Renal pelvis (tissue), 12 donors: ENCODE measurements at places on chromosomes 3 and 15.

DNA sequence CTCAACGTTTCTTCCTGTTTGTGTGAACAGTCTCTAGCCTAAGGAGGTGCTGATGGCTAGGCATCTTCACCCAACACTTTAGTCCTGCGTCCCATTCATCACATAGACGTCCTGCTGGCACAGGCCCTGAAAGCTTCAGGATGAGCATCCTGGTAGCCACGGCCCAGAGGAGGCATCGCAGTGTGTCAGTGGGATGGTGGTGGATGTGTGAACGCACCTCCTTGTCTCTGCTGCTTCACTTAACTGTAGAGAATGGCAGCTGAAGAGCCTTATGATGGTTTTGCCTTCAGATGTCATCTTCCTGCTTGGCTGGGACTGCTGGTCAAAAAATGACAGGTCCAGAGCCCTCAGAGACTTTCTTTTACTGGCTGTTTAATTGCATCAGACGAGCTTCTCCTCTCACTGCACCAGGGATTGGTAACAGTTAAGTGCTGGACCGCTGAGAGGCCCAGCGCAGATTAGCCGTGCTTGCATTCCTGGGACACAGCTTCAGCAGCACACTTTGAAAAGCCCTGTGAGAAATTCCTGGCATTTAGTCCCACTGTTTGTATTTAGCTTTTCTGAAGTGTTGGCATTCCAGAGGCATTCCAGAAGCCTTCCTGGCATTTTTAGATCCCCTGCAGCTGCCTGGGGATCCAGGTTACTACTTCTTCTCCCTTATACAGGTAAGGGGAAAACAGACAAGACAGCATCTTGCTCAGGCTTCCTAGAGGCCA lies 132.4 kb upstream of the PLXNA1 start:
- peak; percentile 60 for DNase-seq

DNA sequence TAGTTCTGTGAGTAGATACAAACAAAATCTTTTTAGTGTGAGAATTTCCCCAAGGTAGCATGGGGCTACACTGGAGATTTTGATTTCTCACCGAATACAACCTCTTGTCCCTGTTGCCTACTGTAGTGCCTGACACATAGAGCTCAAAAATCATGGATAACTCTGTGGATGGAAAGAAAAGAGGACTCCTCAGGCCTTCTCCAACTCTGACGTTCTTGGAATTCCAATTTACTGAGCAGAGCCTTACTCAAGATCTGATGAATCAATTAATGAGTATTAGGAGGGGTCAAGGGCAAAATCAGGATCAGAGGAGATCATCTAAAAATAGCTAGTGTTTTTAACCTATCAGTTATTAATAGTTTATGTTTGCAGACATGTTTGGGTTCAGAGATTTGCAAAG lies 46.7 kb upstream of the PYDC2 start:
- DNase-seq: no peak

DNA sequence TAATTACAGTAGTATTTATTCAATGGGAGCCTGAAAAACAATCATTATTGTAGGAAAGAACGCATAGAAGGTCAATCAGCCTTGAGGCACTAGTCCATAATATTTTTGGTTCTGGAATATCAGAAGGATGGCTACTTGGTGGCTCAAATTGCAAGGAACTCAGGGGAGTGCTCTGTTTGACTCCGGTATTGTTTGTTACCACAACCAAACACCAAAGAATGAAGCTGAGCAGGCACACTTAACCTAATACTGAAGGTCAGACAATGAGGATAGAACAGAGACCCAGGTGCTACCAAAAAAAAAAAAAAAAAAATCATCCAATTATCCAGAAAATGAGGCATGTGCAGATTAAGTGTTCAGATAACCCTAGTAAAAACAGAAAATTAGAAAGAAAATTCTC lies 11.1 kb upstream of the SATB1 start:
- DNase-seq: no peak

GRCh38 chr15:94235646-94236045 lies 4.3 kb downstream of the MCTP2 start:
- DNase-seq: no peak

- DNase-seq: no peak
These were observed 24.9 kb downstream of the RAB6B start for GRCh38 chr3:133870822-133871221.

DNA sequence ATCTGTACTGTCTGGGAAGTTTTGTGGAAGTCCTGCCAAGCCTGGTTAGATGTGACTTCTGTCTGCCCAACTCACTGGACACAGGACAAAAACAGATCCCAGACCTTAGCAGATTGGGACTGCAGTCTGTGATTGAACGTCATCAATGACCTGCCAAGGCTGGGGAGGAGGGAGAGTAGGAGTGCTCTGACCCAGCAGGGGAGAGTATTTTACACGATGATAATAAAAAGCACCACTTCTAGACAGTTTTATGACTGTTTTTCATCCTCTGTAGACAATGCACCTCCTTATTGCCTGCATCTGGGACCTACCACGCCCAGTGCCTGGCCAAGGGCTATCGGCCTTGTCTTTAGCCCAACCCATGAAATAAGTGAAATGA lies 102.3 kb upstream of the NR2E3 start:
- DNase-seq: no peak

GRCh38 chr3:167450195-167450594 lies 23.6 kb downstream of the SERPINI2 start:
- no peak for DNase-seq

GRCh38 chr3:112302881-112303763 lies 9.1 kb upstream of the SLC9C1 start:
- DNase-seq: peak; percentile 42

- DNase-seq: no peak
These were observed 124.3 kb downstream of the ISL2 start for GRCh38 chr15:76460871-76461270.

- no peak for DNase-seq
These were observed 21.4 kb upstream of the SPPL2A start for GRCh38 chr15:50786871-50787270.

GRCh38 chr15:65916664-65917406 lies 47.5 kb downstream of the RAB11A start:
- peak; percentile 69 for DNase-seq

GRCh38 chr3:125281381-125281780 lies 68.8 kb upstream of the SLC12A8 start:
- no peak for DNase-seq

GRCh38 chr15:92634060-92634459 lies 21.5 kb downstream of the FAM174B start:
- DNase-seq: no peak

- no peak for DNase-seq
These were observed 85.8 kb downstream of the KCNAB1 start for GRCh38 chr3:156206157-156206556.

- DNase-seq: no peak
These were observed 185.7 kb upstream of the CTDSPL start for GRCh38 chr3:37675833-37676596.

GRCh38 chr3:183008303-183008702 lies 28.0 kb upstream of the DCUN1D1 start:
- DNase-seq: no peak

- no peak for DNase-seq
These were observed 78.4 kb upstream of the TRIM42 start for GRCh38 chr3:140599496-140599895.

DNA sequence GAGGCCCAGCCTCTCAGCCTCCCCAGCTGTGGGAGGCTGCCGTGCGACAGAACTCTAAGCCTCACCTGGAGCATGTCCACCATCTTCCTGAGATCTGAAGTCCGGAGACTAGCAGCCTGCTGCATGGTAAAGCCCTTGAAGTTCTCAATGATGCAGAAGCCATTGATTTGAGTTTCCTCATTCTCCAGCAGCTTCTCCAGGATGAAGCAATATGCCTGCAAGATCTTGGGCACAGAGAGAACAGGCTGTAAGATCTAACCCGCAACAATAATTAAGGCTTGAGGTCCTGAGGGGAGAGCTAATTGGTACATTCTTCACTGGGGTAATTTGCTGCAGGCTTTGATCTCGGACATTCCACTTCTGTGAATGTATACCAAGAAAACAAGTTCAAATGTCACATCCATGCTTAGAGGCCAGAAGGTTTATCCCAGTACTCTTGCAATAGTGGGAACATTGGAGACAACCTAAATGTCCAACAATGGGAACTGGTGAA lies 9.7 kb downstream of the RLBP1 start:
- no peak for DNase-seq

- DNase-seq: peak; percentile 77
These were observed 91.9 kb downstream of the MB21D2 start for GRCh38 chr3:192825657-192826200.

GRCh38 chr3:97863031-97863430 lies 41.2 kb downstream of the CRYBG3 start:
- DNase-seq: no peak

DNA sequence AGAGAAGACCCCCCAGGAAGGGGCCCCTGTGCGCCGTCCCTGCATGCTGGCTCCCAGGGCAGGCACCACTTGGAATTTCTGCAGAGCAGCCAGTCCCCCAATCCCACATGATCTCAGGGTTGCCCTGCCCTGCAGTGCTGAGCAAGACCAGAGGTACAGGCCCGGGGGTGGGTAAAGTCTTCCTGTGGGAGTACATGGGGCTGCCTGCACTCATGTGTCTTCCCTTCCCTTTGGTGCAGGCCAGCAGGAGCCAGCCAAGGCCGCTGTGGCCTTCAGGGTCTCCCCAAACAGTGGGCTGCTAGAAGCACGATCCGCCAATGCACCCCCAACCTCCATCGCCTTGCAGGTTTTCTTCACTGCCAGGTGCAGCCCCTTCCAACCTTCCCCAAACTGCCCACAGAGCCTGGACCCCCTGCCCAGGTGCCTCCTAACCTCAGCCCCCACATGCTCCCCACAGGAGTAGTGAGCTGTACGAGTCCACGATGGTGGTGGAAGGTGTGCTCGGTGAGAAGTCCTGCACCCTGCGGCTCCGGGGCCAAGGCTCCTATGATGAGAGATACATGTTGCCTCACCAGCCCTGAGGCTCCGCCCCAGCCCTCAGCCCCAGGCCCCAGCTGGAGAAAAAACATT lies 15.0 kb downstream of the ACAA1 start:
- no peak for DNase-seq

DNA sequence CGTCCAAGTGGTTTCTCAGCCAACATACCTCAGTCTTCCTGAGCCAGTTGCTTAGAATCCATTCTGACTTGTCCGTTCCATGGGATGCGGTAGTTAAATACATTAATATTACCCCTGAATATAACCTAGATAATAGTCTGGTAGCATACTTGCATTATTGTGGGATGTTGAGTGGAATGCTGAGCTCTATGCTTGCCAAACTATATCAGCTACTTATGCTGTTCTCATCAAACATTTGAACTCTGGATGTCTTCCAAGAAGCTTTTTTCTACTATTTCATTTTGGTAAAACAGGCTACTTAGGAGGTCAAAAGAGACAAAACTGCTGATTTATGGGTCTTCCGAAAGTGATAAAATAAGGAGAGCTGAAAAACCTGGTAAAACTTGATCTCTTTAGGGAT lies 429.5 kb downstream of the NAALADL2 start:
- peak; percentile 33 for DNase-seq

- DNase-seq: no peak
These were observed 41.1 kb downstream of the THBS1 start for GRCh38 chr15:39621976-39622375.

DNA sequence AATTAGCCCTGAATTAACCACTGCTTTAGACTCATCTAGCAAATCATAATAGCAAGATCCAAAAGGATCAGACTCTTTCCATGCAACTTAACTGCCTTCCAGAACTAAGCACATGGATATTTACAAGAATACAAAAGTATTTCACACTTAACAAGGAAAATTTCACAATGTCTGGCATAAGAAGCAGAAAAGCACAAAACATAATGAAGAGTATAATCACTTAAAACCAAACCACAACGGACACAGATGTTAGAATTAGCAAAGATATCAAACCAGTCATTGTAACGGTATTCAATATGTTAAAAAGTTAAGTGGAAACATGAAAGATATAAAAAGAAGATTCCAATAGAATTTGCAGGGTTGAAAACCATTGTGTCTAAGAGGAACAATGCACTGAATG lies 51.5 kb upstream of the COL6A6 start:
- DNase-seq: no peak

DNA sequence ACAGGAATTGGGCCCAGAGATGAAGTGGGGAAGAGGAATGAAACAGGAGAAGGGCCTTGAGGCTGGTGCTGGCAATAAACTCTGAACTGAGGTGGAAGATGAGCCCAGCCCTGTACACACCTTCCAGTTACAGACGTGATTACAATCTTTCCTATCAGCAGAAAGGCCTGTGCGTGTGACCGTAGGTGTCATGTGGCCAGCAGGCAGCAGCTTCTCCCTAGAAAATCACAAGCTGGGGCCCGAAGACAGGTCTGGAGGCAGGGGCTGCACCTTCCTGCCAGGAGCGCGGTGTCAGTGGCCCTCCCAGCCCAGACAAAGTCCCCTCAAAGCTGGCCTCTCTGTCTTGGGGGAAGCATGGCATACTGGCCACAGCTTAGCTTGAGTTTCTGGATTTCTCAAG lies 16.7 kb upstream of the PIGZ start:
- DNase-seq: no peak

- no peak for DNase-seq
These were observed 1.5 kb downstream of the ZBED2 start for GRCh38 chr3:111593666-111594065.

DNA sequence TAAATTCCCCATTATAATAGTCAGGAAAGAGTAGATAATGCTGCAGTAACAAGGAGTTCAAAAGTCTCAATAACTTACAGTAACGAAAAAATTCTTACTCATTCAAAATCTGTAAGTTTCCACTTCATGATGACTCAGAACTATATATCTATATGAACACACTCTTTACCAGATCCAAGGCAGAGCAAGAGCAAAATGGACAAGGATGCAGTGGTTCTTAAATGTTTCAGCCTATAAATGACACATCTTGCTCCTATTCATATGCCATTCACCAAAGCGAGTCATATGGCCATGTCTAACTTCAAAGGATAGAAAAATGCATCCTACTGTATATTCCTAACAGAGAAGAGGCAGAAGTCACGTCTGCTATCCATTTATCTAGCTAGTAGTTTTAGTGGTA lies 787.7 kb downstream of the NAALADL2 start:
- DNase-seq: no peak

DNA sequence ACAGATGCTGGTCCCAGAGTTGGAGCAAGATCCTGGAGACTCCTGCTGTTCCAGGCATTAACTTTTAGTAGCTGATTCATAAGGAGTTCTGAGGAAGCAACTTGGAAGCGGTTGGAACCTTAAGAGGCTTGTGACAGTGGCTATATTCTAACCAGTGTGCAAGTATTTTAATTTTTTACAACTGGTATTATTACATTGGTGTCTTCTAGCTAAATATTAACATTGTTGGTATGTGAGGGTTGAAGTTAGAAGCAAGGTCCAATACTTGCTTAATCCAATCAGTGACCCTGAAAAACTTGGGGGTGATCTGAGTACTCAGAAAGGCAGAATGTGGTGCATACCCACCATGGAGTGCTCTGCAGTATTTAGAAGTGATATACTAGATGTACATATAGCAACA lies 1.5 kb upstream of the OR4F15 start:
- DNase-seq: no peak

DNA sequence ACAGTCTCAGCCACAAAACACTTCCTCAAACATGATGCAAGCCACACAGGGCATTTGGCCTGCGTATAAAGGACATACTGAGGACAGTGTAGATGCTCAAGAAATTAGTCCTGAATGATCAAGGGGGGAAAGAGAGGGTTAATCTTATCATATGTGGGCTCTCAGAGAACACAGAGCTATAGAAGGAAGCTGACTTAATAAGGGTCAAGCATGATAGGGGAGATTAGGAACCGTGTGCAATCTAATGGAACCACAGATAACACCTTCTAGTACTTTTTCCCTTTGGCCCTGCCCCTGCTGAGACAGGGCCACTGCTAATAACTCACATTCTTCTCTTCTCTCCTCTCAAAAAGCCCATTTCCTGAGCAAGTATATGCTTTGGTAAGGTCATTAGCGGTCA lies 114.1 kb upstream of the ADAMTS9 start:
- no peak for DNase-seq

GRCh38 chr3:15161133-15161532 lies 44.9 kb upstream of the CAPN7 start:
- DNase-seq: no peak
